SK-N-SH (cell line): ENCODE measurements at places on chromosomes 12 and 14. TPM values are rescaled to one million over a fixed set of nuclear protein-coding genes. Genes with fewer than 3 reads are reported as not detected.

Gene RARG
- 35.0 and 36.6 TPM in 2 replicates for polyA plus RNA-seq

Gene PTPRR
- 1.4 and 5.5 TPM in 2 replicates for polyA plus RNA-seq

Gene TMEM30B
- polyA plus RNA-seq = 0.13 and 0.15 TPM in 2 replicates

Gene BHLHE41
- 12.8 and 16.1 TPM in 2 replicates for polyA plus RNA-seq

Gene TRMT5
- polyA plus RNA-seq = 4.0 TPM in 2 replicates

Gene FAIM2
- 6.3 and 11.3 TPM in 2 replicates for polyA plus RNA-seq

Gene COL2A1
- 0.02 TPM in 1 of 2 replicates, not detected in the other for polyA plus RNA-seq

Gene OR6C2
- polyA plus RNA-seq = not detected in 2 replicates

Gene DAO
- not detected in 2 replicates for polyA plus RNA-seq

Gene KLHDC1
- 0.31 and 0.60 TPM in 2 replicates for polyA plus RNA-seq

Gene BDKRB2
- 4.8 and 6.4 TPM in 2 replicates for polyA plus RNA-seq

Gene EEF1AKMT3
- polyA plus RNA-seq = 10.3 and 10.8 TPM in 2 replicates

Gene GPR135
- polyA plus RNA-seq = 2.1 and 2.3 TPM in 2 replicates

Gene JPH4
- 8.7 and 8.8 TPM in 2 replicates for polyA plus RNA-seq

Gene SLCO1B1
- polyA plus RNA-seq = not detected in 2 replicates

Gene KICS2
- 3.7 and 4.1 TPM in 2 replicates for polyA plus RNA-seq

Gene KRT78
- not detected in 2 replicates for polyA plus RNA-seq

Gene PRORP
- 17.9 and 19.0 TPM in 2 replicates for polyA plus RNA-seq

Gene MMP17
- polyA plus RNA-seq = 13.5 and 14.0 TPM in 2 replicates

Gene RBP5
- 0.06 and 0.12 TPM in 2 replicates for polyA plus RNA-seq
